ENCODE measurements at places on chromosomes 2 and 18.

- no peak for DNase-seq
Observed at GRCh38 chr2:27202854-27203253, 9.0 kb upstream of the ATRAID start.

DNA sequence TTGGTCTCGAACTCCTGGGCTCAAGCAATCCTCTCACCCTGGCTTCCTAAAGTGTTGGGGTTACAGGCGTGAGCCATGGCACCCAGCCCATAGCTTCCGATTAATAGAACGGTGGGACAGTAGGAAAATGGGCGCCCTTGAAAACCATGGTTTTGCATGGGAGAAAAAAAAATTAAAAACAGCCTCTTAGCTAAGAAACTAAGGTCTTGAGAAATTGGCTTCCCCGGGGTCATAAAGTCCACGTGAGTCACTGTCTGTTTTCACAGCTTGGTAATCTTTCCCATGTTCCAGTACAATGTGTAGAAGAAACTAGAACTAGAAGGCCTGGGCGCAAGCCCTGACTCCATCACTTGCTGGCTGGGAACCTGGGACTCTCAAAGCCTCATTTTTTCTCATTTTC, 20.7 kb downstream of the B3GNT2 start:
- DNase-seq, result no peak

- DNase-seq, result no peak
Observed at GRCh38 chr2:69089266-69089665, 76.3 kb downstream of the ANTXR1 start.

DNA sequence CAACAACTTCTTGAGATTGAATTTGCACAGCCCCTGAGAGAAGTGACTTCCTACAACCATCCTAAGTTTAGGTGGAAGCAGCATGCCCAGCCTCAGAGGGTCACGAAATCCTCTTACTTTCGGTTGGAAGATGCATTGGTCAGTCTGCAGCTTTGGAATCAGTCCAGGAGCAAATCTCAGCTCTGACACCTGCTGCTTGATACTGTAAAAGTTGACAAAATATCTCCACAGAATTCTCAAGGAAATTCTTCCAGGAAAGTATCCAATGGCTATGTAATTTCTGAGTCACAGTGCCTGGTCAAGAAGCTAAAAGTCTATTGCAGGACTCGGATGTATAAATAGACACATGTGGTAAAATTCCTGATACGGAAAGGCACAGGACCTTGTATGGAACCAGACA, 414.5 kb upstream of the GYPC start:
- DNase-seq, result no peak

- DNase-seq, result no peak
Observed at GRCh38 chr2:207919164-207919919, 106.0 kb downstream of the PLEKHM3 start.

DNA sequence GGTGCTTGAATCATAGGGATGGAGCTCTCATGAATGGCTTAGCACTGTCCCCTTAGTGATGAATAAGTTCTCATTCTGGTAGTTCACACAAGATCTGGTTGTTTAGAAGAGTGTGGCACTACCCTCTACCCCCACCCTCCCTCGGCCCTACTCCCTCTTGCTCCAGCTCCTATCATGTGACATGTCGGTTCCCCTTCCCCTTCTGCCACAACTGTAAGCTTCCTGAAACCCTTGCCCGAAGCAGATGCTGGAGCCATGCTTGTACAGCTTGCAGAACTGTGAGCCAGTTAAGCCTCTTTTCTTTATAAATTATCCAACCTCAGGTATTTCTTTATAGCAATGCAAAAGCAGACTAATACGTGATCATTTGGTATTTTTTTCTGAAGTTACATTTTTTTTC, 1012.6 kb downstream of the BCL11A start:
- no peak for DNase-seq

GRCh38 chr2:20415511-20415918, 31.4 kb upstream of the RHOB start:
- no peak for DNase-seq

- no peak for DNase-seq
Observed at GRCh38 chr2:106106622-106107508, 87.2 kb downstream of the UXS1 start.

DNA sequence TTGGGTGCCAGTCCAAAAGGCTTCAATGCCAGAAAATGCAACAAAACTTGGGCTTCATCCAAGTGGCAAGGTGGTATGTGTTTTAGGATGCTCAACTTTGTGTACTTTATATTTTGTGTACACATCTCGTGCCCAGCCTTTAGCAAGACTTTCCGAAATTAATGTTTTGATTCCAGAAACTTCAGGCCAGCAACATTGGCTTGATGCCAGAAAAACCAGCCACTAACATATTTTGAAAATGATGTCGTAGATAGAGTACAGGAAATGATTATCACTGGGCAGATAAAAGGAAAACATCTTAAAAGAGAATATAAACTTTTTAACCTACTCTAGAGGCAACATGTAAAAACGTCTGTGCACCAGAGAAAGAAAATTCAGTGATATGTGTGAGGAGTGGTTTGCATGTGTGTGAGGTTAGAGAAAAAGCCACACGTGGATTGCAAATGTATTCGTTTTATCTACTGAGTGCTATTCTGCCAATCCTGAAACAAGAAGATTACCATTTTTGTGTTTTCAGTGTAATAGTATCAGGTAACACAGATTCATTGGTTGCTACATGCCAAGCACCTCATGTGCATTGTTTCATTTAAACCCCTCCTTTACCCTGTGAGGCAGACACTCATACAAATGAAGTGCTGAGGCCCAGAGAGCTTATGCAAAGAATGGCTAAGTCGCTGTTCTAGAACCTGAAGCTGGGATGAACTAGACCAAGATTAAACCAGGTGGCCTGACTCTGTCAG, 264.8 kb downstream of the C1D start:
- DNase-seq, result no peak

DNA sequence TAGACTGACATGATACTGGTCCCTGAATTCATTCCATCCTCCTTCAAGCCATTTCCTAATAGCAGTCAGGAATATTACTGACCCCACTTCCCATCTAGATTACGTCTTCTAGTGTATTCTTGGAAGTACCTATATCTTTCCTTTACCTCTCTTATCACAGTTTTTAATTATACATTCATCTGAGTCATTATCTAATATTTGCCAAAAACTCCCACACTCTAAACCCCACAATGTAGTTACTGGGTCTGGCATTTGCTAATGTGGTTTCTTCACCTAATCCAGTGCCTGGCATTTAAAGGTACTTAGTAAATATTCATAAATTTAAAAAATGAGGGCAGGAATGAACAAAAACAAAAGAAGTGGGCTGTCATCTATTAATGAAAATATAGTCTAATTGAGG, 441.8 kb upstream of the SETBP1 start:
- DNase-seq, result no peak

DNA sequence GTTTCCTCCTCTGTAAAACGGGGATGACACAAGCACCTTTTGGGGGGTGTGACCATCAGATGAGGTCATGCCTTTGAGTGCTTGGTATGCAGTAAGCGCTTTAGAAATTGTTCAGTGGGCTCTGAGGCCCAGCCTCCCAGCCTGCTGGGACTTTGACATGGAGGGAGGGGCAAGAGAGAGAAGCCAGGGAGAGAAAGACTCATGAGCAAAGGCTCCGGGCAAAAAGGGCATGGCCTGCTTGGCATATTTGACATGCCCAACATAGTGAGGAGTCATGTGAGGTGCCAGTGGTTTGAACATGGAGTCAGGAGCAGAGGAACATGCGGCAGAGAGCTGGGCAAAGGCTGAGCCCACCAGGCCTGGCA, 14.0 kb downstream of the TNS1 start:
- no peak for DNase-seq

DNA sequence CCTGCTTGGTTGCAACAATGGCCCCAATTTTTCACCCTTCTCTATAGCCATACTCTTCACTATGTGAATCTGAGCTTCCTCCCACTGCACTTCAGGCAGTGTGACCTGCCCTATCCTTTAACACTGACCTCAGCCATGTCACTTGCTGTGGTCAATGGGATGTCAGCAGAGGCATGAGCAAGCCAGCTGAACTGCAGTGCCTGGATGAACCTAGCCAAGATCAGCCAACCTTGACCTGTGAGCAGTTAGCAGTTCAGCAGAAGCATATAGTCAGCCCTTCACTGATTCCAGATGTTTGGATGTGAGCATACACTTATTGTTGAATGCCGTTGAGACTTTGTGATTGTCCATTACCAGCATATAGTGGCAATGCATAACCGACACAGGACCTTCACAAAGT, 63.4 kb upstream of the BOD1L2 start:
- no peak for DNase-seq

GRCh38 chr2:192148620-192149321, 46.0 kb downstream of the TMEFF2 start:
- no peak for DNase-seq

DNA sequence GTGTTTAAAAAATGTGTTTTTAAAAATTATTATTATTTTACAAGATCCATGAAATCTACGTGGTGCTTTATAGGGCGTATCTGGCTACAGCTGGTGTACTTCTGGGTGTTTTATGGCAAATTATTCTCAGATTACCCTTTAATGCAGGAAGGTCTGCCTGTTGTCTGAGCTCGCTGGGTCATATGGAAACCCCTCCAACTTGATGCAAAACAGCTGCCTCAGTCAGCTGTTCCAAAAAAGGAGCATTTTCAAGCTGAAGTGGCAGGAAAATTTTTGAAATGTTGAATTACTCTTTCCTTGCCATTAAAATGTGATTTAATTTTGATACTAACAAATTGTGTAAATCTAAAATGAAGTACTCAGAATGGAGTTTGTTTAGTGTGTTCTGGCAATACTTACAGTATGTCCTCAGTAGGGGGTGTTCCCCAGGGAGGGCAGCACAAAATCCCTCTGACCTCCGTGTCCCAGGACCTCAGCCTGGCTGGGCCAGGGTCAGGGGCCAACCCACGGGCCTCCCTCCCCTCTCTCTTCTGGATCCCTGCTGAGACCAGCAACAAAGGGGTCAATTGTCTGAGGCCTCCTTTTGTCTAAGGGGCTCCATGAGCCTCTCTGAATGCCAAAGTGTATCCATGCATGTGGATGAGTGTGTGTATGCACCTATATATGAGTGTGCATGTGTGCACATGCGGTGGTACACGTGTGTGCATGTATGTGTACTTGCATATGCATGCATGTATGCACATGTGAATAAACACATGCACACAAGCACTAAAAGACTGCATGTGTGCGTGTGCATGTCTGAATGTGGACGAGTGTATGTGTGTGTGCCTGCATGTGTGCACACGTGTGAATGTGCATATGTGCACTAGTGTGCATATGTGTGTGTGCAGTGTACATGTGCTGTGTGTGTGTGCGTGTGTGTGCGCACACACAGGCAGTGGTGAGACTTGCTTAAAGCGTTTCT, 105.4 kb downstream of the ACOXL start:
- no peak for DNase-seq

DNA sequence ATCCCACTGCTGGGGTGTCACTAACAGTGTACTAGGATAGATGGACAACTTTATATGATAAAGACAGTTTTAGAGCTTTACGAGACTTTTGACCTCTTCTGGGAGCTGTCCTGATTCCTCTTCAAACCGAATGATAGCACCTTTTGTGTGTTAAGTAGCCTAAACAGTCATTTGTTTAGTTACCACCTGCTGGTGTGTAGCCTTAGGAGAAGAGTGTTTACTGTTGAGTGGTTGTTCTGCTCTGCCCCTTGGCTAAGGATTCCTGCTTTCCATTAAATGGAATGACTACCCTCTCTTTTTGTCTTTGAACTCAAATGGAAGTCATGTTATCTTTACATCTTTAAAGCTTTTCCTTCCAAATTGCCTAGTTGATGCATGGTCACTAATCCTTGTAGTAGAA, 28.0 kb upstream of the MGAT5 start:
- DNase-seq, result no peak

DNA sequence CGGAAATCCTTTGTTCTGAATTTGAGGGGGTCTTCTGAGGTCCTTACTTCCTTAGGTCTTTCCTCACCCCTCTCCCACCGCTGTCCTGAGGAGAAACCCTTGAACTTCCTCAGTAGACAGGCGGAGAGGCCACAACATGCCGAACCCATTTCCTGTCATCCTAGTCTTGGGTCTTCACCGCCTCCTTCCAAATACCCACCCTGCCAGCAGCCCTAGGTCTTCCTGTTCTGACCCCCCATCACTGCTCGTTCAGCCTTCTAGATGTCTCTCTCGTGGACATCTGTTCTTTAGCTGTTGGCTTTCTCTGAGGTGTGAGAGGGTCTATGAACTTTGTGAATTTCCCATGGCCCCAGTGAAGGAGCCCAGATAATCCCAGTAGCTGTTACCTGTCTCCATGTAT, 27.2 kb upstream of the CYP27A1 start:
- DNase-seq, result no peak

- DNase-seq, result no peak
Observed at GRCh38 chr18:22639561-22639960, 221.8 kb upstream of the CTAGE1 start.

DNA sequence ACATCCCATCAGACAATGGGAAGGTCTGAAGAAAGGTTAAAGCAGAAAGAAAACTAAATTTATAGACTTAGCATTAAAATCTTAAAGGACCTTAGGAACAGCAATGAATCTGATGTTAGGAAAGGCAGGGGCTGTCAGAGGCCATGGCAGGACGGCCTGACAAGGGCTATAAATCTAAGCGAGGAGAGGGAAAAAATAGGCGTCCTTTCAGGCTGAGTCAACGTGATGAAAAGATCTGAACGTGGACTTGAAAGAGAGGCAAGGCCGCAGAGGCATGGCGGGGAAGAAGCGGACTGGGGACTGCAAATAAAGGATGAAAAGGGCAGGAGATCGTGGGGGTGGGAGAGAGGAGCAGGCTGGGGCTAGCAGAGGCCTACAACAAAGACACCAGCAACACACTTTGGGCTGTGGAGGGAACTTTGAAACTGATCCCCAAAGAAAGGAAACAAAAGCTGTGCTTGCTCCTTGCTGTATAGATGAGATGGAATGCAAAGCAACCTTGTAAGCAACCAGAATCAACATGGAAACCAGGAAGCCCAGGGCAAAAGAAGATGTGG, 145.6 kb downstream of the NRP2 start:
- no peak for DNase-seq

GRCh38 chr2:162175714-162176113, 23.7 kb upstream of the GCG start:
- DNase-seq, result no peak

- no peak for DNase-seq
Observed at GRCh38 chr2:194867328-194867727, 789.7 kb upstream of the SLC39A10 start.

GRCh38 chr2:240820607-240821428, 799 bp upstream of the KIF1A start:
- DNase-seq, result no peak

DNA sequence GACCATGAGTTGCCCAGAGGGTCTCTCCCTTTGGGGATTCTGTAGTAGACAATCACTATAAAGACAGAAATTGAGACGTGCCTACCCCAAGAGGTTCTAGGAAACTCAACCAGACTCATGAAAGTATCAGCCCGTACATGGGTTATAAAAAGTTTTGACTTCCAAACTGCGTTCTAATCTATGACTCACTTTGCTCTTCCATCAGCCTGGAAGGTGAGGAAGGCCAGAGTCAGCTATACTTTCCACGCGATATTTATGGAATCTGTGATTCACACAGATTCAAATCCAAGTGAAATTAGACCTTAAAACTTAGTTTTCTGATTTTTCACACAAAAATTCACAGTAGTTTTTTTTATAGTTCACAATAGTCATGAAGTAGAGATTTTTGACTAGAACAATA, 7.7 kb upstream of the LYPD1 start:
- DNase-seq, result no peak
